Stimulated activated CD4-positive, alpha-beta T cell treated with anti-CD3 and anti-CD28 coated beads, Interleukin-4, amount 100 ng/mL, for 48 hours (primary cell): ENCODE measurements at places on chromosomes 4 and X.

DNA sequence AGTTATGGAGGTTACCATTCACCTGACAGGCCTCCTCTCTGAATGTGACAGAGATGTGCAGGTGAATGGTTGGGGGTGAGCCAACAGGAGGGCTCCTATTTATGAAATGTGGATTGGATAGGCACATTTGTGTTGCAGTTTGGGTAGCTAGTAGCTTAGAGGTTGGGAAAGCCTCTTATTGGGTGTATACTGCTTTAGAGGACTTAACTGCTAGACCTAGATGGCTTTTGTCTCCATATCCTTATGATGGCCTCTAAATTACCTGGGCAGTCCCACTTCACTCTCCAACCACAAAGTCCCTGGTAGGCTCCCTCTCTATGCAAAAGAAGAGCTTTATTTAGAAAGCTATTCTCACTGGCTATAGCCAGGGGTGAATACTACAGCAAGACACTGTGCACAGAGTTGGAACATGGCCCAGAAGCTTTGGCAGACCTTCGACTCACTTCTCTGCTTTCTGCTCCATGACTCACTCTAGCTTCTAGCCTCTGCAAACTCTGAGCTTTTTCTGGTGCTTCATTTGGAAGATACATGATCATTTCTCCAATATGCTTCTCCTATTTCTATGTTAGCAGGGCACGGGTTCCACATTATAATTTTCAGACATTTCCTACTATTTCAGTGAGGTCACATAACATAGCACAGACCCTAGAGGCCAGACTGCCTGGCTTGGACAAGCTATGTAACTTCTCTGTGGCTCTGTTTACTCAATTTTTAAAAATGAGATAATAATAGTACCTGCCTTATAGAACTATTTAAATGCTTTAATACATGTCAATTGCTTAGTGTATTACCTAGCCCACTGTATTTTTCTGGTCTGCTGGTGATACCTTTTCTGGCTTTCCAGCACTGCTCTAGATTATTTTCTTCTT, 6.0 kb upstream of the VGLL1 start:
- DNase-seq, result no peak

- no peak for DNase-seq
Measured at GRCh38 chr4:89521826-89522225, 214.2 kb upstream of the GPRIN3 start.

DNA sequence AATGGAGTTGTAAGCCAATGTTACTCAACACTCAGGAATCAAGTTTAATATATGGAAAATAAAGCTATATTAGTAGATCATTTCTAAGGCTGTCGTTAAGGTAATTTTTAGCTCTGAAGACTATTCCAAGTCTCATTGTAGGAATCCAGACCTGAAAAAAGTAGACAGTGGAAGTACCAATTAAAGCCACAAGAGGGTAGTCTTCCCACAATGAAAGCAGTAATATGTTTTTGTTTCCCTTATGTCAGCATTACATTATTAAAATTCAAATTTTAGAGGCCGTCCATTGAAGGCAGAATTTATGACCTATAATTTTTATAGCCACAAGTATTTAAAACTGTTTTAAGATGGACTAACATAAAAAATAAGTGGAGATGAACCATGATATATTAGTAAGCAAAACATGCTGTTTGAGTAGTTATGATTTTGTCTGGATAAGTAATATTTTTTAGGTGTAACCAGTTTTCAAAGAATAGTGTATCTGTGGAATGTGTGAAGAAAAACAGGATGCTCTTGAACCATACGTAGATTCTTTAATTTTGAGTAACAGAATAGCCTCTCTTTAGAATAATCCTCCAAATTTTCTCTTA, 372.6 kb upstream of the TECRL start:
- DNase-seq, result no peak

GRCh38 chr4:166941629-166942028, 292.7 kb downstream of the SPOCK3 start:
- no peak for DNase-seq

DNA sequence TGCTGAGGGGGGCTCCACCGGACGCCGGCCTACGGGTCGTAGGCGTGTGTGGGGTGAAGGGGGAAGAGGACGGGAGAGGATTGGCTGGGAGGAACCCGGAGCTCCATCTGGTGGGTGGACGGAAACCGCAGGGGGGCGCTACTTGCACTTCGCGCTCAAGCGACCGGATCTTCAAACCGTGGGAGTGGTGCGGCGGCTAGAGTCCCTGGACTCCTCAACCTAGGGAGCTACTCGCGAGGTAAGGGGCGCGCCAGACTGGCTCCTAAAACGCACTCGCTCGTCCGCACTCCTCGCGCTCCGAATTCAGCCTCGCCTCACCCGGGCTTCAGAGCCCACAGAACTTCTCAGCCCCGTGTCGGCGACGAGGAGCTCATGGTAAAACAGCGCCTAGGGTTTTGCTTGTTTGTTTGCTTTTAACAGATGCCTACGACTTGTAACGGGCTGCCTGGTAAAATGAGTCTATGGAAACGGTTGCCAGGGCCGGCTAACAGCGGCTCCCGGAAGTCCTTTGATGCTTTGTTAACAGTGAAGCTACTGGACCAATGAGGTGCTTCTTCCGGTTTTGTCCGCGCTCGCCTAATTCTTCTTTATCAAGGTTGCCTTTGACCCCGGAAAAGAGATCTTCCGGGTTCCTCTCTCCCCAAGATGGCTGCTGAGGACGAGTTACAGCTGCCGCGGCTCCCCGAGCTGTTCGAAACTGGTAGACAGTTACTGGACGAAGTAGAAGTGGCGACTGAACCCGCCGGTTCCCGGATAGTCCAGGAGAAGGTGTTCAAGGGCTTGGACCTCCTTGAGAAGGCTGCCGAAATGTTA, at the start of gene IGBP1:
IGBP1 (plus strand) TSS at position 145 of the 813 bp plus-strand sequence; CDS start at position 646, 501 bp downstream.
- peak; percentile 53 for DNase-seq

GRCh38 chr4:121791481-121791880, 9.6 kb upstream of the EXOSC9 start:
- DNase-seq, result no peak

DNA sequence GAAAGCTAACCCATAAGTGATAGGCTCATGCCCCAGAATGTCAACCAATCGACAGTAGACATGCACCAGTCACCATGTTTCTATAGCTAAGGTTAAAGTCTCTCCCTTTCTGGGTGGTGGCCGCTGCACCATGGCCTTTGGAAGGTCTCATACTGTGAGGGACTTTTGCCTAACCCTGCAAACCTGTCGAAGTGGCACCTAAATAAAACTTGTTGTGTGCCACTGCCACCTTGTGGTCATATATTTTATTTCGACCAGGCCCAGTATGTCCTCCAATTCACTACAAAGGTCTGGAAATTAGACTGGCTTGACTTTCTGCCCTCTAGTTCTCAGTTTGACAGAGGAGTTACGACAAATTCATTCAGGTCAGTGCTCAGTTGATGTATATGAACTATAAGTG, 163.1 kb downstream of the SMARCA1 start:
- peak; percentile 10 for DNase-seq

DNA sequence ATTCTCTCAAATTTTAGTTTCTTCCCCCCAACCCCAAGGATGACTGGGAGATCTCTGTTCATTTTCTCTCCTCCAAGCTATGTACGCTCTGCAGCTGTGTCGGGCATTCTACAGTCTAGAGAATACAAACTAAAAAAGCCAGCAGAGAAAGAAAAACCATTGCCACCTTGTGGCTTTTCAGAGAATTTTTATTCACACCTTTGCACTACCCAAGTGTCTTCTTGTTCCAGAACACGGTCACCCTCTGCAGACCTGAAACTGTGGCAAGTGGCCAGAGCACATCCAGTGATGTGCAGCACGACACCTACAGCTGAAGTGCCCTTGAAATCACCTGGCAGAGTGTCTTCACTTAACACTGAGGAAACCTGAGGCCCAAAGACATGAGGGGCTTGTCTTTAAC, 68.6 kb downstream of the CHST7 start:
- DNase-seq, result no peak

GRCh38 chr4:10122236-10122932, 5.8 kb upstream of the WDR1 start:
- DNase-seq, result no peak

- no peak for DNase-seq
Measured at GRCh38 chrX:37918168-37918567, 70.8 kb upstream of the DYNLT3 start.

DNA sequence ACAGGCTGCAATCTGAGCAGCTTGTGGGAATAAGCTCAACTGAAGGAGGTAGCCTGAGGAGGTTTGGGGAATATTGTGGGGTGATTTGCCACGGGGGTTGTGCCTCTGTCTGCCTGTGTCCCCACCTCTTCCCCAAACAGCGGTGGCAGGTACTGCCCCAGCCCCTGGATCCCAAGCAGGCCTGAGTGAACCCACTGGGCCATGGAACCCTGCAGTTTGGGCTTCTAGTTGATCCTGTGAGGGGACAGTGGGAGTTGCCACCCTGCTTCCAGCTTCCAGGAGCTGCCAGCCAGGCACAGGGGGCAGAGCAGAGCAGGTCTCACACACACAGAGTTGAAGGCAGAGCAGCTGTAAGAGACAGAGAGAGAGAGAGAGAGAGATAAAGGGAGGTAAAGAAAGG, 97.4 kb downstream of the PJA1 start:
- DNase-seq, result no peak

DNA sequence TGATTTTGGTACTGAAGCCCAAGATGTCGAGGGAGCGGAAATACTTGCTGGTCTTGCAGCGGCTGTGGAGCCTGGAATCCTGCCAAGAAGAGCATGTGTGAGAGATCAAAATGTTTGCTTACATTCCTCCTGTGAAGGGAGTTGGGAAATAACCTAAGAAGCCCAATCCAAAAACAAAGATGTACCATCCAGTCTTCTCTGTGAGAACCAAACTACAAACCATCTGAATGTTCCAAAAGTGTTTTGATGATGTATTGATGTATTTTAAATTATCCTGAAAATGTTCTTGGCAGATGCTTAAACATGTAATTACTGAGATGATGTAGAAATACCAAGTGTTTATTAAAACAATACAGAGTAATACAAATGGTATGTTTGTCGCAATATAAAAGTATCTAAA, 10.1 kb upstream of the ADH1A start:
- DNase-seq, result no peak

DNA sequence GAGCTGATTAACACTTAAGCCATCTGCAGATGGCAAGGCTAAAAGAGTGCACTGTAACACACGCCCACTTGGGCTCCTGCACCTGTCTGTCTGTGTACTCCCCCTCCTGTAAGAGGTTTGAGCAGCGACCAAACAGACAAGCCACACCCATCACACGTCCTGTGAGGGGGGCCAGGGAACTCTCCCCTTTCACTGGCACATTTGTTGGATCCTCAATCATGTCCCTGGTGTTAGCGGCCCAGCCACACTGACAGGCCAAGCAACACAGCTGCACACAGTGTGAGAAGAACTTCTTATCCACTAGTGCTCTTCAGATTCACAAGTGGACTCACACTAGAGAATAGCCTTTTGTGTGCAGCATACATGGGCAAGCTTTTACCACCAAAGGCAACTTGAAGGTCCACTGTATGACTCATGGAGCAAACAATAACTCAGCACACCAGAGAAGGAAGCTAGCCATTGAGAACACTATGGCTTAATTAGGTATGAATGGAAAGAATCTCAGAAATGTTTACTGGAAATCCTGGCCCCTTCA, 29.1 kb upstream of the UTP14A start:
- no peak for DNase-seq

GRCh38 chr4:63618883-63619718, 790.1 kb downstream of the TECRL start:
- DNase-seq, result no peak

GRCh38 chr4:4820261-4820660, 39.2 kb upstream of the MSX1 start:
- no peak for DNase-seq

GRCh38 chr4:61442936-61443335, 242.8 kb downstream of the ADGRL3 start:
- DNase-seq, result no peak

- DNase-seq, result no peak
Measured at GRCh38 chr4:150948074-150948473, 67.0 kb downstream of the LRBA start.

DNA sequence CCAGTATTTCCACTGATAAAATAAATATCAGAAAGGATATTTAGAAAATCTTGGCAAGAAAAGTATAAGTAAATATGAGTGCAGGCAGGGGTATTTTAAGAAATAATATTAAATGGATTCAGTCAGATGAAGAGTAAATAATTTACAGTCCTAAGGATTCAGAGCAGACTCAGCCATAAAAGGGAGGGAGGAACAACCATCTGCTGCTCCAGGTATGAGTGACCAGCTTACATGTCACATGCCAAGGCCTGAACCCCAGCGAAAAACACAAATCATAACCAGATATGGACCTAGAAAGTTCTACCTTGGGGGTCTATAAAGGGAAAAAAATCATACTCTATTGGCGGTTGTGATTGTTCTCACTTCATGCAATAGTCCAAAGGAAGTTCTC, 166.8 kb downstream of the COL4A6 start:
- no peak for DNase-seq
